ENCODE measurements at places on chromosomes 7 and 10.
A peak's percentile ranks its signal among the peaks of the same experiment; 100 is the strongest.

DNA sequence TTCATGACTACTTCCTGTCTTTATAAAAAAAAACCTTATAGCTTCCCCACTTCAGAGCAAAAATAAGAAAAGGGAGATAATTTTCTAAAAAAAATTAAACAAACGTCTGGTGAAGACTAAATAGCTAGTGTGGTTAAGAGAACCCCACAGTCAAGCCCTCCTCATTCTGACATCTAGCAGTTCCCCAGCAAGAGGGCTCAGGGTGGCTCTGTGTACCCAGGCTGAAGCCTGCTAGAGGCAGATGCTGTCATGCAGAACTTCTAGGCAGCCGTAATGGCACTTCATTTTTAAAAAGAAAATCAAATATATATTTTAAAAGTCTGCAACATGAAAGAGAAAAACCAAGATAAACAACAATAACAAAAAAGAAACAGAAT, 223.1 kb upstream of the KLF14 start:
- ATAC-seq, result no peak

DNA sequence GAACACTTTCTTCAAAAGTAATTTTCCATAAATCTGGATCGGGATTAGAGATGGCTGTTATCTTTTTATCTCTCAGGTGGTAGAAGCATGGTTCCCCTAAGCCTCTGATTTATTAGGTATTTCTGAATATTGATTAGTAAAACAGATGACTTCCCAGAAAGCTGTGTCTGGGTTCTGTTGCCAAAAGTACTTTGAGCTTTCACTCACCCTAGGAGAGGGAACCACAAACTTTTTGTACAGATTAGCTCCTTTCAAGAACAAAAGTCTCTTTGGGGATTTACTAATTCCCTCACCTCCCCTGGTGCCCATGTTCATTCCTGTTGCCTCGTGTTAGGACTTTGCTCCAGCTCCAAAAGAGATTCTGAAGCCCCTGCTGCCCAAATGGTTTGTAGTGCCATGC, 46.7 kb upstream of the STRIP2 start:
- ATAC-seq, result no peak

DNA sequence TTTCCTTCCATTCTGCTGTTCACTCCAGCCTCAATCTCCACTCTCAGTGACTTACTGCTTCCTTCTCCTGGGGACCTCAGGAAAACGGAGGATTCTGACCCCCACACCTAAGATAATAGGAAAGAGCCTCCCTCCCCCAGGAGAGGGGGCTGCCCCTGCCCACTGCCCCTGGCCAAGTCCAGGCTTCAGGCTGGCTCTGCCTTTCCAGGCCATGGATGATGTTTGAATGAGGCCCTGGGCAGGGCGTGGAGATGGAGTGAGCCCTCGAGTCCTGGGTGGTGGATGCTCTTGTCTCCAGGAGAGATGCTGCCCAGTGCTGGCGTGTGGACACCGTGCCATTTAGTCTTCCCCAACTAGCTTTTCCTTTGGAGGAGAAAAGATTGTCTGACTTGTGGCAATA, 106.9 kb downstream of the INSYN2A start:
- ATAC-seq, result no peak

DNA sequence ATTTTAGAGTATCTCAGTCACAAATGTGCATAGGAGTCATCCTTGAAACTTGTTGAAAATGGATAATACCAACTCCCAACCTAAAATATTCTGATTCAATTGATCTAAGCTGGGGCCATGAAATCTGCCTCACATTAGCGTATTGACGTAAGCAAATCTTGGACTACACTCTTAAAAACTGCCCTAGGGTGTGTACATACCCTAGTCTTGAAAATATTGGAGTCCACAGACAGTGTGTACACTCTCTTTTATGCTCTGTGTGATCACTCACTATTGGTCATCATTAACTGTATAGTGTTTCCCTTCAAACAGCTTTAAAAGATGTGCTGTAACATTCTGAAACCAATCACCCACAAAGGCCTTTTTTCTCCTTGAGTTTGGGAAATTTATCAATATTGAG, 102.9 kb upstream of the FERD3L start:
- ATAC-seq, result no peak

GRCh38 chr10:62166331-62167131, 102.1 kb downstream of the RTKN2 start:
- peak; percentile 72 for ATAC-seq

- ATAC-seq, result peak; percentile 56
Measured at GRCh38 chr7:54705436-54705835, 53.6 kb downstream of the SEC61G start.

DNA sequence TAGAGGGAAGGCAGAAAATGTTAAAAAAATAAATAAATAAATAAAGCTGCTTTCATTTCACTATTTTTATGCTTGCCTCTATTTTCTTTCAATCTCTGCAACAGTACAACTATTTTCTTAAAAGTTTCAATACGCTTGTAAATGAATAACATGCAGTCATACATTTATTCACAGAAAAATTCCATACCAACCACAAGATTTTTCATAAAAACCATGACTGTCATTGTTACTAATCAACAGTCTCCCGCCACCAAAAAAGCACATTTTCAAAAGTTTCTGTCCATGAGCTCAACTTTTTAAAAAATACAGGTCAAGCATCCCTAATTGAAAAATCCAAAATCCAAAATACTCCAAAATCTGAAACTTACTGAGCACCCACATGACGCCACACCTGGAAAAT, 5.3 kb downstream of the PARD3 start:
- no peak for ATAC-seq

DNA sequence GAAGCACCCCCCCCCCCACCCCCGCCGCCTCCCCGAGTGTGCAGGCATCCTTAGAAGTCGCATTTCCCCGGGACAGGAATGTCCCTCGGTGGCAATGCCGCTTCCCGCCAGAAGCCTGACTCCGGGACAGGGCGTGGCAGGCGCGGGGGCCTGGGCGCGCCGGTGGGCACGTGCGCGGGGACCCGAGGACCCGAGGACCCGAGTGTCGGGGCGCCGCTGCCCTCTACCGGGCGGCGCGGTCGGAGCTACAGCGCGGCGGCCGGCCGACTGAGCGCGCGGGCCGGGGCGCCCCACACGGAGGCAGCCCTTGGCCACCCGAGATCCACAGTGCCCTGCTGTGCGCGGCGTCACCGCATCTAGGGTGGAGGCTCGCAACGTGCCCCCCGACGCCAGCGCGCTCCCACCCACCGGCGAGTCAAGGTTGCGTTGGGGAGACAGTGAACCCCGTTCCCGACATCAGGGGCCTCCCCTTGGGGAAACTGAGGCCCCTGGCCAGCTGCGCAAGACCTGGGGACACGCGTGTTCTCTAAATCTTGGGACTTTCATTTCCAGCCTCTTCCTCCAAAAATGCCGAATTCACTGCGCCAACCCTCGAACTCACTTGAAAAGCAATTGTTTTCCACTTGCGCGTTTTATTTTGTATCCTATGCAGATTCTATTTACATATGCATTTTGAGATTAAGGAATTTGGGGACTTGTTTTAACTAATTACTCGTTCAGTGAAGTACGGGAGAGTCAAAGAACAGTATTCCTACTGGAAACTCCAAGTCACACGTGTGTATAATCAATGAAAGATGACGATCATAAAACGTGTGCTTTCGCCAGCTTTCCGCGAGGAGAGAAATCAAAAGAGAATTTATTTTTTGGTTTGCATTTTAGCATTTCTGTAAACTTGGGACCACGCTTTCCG, 3.1 kb upstream of the CUX1 start:
- peak; percentile 85 for ATAC-seq

DNA sequence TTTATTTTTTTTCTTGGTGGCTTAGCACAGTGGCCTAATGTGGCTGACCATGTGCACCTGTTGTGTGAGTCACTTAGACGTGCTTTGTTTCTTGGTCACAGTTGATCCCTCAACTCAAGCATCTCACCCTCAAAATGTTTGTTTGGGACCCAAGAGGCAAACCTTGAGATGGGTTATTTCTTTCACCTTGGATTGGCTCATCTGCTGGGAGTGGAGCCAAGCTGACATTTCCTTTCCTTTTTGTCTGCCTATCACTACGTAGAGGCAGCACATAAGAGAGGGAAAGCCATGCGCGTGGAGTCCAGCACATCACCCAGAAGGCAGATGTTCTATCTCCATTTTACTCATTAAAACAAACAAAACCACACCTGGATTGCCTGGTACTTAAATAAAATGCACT, 6.4 kb upstream of the PRKCQ start:
- no peak for ATAC-seq

Data from SK-N-SH treated with all-trans-retinoic acid at 6 μM for 48 hours (cell line).